ENCODE measurements at places on chromosomes 11 and 22. TPM values are rescaled to one million over a fixed set of nuclear protein-coding genes. Genes with fewer than 3 reads are reported as not detected.

Gene RIMBP3B
- 0.23 TPM for total RNA-seq

Gene LIPT2
- total RNA-seq, result 1.6 TPM

Gene ADAMTS15
- 94.9 TPM for total RNA-seq

Gene ELF5
- not detected for total RNA-seq
